NCI-H2081 (cell line): ENCODE measurements at places on chromosomes 13 and 19.

DNA sequence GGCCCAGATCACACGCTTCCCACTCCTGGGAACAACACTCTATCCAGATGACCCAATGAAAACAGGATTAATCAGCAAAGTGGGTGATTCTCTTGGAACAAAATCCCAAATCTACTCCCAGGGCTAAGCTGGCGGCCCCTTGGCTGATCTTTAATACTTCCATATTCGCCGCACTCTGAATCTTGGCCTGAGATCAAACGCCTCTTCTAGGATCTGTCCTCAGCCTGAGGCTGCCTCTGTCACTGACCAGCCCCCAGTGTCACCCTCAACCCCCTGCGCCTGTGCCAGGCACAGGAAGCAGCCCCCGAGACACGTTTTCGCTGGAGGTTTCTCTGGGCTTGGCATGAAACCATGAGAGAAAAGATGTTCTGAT is 2.4 kb upstream of the CTXN1 start:
- no peak for DNase-seq

GRCh38 chr19:4576016-4576933 is 16.8 kb upstream of the SEMA6B start:
- peak; percentile 54 for DNase-seq

DNA sequence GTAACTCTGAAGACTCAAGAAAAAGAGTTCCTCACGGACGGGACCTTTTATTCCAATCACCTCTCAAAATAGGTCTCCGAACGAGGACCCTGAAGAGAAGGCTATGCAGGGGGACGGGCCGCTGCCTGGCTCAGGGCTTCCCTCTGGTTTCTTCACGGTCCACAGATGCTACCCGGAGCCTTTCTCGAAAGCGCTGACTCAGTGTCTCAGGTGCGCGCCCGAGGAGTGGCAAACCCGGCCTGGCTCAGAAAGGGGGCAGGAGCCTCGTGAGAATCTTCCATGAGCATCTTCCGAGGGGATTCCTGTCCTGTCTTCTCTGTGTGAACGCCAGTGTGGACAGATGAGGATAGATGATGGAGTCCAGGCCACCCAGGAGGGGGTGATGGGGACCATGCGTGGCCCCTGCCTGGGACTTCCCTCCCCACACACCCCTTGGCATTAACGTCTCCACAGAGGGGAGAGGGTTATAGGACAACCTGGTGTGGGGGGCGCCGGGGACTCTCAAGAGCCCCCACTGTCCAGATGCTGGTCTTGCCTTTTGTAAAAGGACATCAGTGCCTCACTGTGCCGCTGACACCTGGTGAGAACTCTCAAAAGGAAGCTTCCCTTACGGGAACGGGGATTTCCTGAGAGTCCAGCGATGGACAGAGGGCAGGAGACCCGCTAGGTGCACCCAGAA is 16.5 kb downstream of the LSM4 start:
- no peak for DNase-seq

- no peak for DNase-seq
Observed at GRCh38 chr19:47757617-47758442, 12.5 kb downstream of the NOP53 start.

DNA sequence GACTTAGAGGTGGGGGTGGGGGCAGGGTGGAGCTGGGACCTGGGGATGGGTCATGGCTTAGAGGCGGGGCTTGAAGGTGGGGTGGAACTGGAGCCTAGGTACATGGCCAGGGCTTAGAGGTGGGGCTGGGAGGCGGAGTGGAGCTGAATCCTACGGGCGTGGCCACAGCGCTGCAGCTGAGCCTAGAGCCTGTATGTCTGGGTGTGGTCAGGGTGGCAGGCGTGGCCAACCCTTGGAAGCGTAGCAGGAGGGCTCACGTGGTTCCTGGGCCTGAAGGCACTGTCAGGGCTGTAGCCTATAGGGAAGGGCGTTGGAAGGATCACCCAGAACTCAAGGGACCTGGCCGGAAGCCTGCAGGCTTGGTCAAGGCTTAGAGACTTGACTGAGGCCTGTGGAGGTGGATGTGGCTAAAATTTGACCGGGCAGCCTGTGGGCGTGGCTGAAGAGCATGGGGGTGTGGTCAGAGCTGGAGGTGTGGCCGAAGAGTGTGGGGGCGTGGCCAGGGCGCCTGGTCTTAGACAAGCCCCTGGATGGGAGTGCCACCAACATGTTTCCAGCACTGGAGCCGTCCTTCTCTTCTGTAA is 24.3 kb downstream of the COLGALT1 start:
- no peak for DNase-seq

GRCh38 chr13:50014386-50014785 is 858 bp upstream of the KCNRG start:
- DNase-seq, result no peak
